SJSA1 (cell line): ENCODE measurements at places on chromosomes 7 and 10.

- no peak for DNase-seq
Measured at GRCh38 chr7:85023066-85023712, 163.7 kb downstream of the SEMA3D start.

- no peak for DNase-seq
Measured at GRCh38 chr7:26534649-26535482, 243.2 kb downstream of the SNX10 start.

DNA sequence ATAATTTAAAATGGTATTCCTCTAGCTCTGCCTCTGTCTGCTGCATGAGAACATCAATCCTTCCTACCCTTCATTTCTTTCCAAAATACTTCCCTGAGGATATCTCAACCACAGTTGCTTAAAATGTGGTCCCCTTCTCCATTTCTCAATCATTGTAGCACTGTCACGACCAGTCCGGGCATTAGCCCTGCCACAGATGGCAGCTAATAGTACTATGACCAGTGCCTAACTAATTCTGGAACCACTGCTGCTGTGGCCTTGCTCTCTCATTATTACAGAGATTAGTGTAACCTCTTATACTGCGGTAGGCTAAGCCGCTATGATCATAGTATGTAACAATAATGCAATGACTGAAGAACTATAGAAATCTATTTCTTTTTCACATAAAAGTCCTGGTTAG, 66.0 kb downstream of the REEP3 start:
- DNase-seq = no peak

DNA sequence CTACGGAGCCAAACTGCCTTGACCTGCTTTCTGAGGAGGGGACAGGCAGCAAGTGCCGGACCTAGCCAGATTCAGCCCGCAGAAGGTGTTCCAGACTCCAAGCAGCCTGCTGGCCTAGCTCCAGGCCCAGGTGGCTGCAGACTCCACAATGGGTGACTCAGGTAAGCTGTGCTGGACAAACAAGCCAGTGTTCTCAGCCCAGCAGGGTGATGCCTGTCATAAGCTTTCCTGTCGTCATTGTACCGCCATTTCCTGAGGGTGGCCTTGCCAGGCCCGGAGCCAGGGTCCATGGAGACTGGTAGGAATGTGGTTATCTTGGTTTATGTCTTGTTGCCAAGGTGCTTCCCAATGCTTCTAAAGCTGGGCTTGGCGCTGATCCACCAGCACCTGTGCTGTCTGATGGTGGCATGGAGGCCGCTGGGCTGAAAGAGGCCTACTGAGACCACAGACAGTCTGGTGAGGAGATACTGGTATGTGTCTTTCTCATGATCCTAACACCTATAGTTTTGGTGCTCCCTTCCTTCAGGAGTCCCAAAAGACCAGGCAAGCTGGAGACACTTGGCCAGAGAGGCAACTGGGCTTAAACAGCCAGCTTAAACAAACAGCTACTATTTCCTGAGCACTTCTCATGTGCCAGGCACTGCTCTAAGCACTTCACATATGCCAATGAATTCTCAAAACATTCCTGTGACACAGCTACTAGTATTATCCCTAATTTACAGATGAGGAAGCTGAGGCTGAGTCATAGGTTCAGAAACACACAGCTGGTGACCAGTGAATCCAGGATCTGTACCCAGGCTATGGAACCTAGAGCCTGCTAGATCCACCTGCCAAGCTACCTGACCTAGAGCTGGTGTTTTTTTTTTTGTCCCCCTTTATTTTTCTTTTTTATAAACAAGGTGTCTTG, 42.0 kb downstream of the ZC3HC1 start:
- DNase-seq = no peak

DNA sequence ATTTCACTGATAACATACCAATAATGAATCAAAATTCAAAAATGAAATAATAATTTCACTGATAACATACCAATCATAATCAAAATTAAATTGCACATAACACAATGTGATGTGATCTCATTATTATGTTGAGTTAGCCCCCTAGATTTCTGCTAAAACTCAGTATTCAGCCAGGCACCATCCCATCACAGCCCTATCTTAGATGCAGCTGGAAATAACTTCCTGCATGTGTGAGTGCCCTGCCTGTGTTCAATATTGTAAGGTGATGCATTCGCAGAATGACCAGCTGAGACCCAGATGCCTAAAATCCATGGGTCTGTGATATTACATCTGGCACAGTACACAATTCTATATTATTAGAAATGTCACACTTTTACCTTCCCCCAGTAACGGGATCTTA, 142.4 kb downstream of the CALCR start:
- DNase-seq = no peak

DNA sequence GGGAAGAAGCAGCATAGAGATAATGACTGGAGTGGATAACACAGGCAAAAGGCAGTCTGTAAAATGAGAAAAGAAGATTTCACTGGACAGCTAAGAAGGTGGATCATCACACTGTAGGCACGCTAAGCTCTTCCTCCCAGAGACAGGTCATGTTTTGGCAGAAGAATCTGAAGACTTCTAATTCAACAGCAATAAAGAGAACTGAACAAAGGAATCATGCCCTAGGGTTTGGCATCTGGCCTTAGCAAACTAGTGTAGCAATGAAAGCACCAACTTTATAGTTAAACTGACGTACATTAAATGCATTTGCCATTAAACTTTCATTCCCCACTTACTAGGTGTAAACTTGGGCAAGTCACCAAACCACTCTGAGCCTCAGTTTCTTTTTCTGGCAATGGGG, 84.4 kb upstream of the SEM1 start:
- no peak for DNase-seq

- DNase-seq = no peak
Measured at GRCh38 chr7:34086981-34087380, 181.6 kb downstream of the BMPER start.

GRCh38 chr7:37376386-37376785, 72.3 kb downstream of the ELMO1 start:
- DNase-seq = no peak

- DNase-seq = no peak
Measured at GRCh38 chr10:76990561-76990960, 647.0 kb downstream of the KCNMA1 start.

DNA sequence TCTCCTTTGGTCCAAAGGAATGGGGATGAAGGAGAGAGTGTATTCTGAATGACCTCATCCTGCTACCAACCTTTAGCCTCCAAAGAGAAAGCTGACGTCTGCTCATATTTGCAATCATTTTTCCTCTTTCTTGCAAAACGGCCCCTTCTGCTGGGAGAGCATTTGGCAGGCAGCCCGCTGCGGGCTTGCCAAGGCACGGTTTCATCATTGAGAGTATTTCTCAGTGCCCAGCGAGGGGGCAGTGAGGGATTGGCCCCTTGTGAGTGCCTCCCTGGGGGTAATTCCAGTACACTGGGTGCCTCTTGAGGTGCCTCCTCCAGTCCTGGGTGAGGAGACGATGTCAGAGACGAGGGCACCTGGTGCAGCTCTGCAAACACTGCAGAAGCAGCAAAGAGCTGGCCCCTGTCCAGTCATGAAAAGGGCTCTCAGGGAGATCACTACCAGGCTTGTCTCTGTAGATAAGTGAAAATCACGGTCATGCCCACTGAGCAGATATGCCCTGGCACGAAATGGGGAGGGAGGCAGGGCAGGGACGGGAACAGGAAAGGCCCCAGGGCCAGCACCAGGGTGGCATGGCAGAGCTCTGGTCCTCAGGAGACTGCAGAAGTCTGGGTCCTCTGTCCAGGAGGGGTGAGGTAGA, 48.7 kb upstream of the SHH start:
- DNase-seq = peak; percentile 33

- no peak for DNase-seq
Measured at GRCh38 chr10:71241830-71242621, 29.7 kb downstream of the UNC5B start.

DNA sequence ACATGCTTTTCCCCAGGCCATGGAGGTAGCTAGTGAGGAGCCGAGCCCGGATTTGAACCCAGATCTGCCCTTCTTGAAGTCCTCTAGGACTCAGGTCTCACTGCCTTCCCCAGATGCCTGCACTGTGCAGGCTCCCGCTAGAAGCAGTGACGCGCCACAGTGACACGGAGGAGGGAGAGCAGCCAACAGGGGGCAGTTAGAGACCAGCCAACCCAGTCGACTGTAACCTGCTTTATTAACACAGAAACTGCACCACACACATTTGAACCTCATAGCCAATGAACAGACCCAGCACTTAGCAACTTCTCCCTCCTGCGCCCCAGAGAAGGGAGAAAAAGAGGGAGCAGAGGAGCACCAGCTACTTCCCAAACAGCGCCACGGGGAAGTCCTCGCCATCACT, 27.4 kb downstream of the PILRA start:
- DNase-seq = no peak

GRCh38 chr7:140327261-140327661, 71.1 kb downstream of the SLC37A3 start:
- no peak for DNase-seq

- DNase-seq = no peak
Measured at GRCh38 chr7:111050875-111051416, 40.0 kb upstream of the LRRN3 start.

GRCh38 chr10:1041514-1041913, 7.4 kb downstream of the IDI1 start:
- DNase-seq = no peak

DNA sequence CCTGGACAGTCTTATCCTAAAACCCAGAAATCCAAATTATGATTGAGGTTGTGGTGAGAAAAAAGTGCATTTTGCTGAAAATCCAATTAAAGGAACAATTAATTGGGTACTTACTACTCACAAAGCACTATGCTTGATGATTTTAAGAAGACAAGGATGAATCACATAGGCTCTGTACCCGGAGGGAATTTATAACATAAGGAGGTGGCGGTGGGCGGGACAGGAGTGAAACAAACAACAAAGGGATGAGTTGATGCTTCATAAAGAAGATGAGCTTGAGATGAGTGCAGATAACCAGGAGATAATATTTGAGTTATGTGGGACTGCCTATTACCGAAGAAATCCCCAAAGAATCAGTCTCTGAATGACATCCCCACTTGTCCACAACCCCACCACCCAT, 171.1 kb upstream of the FZD8 start:
- DNase-seq = no peak

GRCh38 chr10:20990604-20991003, 93.5 kb upstream of the NEBL start:
- DNase-seq = peak; percentile 32

GRCh38 chr7:32154797-32155196, 84.6 kb upstream of the PDE1C start:
- DNase-seq = no peak

DNA sequence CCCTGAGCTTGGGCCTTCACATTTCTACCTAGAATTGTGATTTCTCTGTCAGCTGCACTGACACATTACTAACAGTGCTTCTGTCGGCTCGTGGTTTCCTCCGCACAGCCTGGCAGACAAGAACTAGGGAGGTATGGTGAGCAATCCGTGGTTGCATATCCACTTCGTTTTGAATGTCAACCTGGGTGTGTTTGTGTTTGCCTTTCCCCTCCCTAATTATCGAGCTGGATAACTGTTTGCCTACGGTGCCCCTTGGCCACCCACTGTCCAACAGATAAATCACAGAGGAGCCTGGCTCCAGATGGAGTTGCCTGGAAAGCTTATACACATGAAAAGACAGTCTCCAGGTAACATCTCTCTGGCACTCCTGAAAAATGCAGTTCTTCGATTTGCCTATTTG, 228.8 kb downstream of the TRIL start:
- peak; percentile 21 for DNase-seq
